NCI-H2107 (cell line): ENCODE measurements at places on chromosomes 5 and 9.

GRCh38 chr9:132802121-132802795 lies 75.8 kb downstream of the AK8 start:
- DNase-seq = no peak

DNA sequence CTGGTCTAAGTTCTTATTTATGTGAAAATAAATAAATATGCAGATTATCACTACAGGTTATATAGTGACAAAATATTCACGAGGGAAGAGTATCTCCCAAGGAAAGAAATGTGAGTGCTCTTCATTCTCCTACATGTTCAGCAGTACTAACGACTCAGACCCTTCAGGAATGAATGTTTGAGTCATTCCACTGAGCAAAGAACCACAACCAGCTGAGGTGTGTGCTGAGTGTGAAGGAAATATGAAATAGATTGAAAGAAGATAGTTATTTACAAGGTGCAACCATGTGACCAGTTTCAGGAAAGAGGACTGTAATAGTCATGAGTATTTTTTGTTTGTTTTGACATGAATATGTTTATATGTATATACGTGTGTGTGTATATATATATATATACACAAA lies 228.7 kb downstream of the TUSC1 start:
- no peak for DNase-seq

- DNase-seq = no peak
Measured at GRCh38 chr9:19379697-19380046, 364 bp downstream of the RPS6 start.

- DNase-seq = no peak
Measured at GRCh38 chr5:167783145-167783817, 508.2 kb upstream of the WWC1 start.

DNA sequence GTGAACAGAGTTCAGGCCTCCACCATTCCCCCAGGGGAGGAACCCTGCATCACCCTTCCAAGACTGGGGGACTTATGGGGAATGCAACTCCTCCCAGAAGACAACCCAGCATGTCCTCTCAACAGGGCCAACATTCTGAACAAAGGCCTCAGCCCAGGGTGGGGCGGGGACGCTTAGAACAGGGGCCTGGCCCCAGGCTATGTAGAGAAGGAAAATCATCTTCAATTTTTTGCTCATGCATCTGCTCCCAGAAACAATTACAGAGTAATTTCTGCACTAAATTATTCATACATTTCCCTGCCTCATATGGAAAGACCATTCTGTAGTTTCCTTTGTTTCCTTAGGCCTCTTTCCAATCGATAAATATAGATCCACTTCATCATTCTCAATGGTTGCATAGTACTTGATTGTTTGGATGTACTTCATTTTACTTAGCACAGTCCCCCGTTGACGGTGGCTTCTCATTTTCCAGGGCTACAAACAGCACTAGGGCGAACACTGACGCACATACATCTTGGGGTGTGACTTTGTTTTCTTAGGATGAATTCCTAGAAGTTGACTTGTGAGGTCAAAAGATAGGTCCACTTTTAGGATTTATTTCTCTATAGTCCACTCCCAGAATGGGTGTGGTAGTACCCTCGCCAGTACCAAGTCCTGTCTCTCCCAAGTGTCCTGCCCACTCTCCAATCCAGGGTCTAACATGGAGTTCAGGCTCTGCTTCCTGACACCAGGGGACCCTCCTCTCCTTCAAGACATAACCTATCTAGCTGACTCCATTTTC lies 27.2 kb upstream of the SMU1 start:
- no peak for DNase-seq

DNA sequence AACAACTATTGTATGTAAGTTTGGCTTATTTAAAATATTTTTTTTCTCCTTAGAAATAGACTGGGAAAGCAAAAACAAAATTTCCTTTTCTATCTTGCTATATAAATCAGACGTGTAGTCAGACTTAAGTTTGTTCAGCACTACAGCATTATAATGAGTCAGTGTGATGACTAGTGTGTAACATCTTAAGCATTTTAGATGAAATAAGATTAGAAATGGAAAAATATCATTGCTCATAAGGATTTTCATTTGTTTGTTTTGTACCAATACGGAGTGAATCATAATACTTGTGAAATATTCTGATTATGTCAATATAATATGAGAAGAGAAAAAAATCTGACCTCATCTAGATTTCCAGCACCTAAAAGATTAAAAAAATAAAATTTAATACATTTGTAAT lies 64.7 kb upstream of the RICTOR start:
- no peak for DNase-seq

- no peak for DNase-seq
Measured at GRCh38 chr9:136798708-136799078, 2.6 kb downstream of the CCDC183 start.

DNA sequence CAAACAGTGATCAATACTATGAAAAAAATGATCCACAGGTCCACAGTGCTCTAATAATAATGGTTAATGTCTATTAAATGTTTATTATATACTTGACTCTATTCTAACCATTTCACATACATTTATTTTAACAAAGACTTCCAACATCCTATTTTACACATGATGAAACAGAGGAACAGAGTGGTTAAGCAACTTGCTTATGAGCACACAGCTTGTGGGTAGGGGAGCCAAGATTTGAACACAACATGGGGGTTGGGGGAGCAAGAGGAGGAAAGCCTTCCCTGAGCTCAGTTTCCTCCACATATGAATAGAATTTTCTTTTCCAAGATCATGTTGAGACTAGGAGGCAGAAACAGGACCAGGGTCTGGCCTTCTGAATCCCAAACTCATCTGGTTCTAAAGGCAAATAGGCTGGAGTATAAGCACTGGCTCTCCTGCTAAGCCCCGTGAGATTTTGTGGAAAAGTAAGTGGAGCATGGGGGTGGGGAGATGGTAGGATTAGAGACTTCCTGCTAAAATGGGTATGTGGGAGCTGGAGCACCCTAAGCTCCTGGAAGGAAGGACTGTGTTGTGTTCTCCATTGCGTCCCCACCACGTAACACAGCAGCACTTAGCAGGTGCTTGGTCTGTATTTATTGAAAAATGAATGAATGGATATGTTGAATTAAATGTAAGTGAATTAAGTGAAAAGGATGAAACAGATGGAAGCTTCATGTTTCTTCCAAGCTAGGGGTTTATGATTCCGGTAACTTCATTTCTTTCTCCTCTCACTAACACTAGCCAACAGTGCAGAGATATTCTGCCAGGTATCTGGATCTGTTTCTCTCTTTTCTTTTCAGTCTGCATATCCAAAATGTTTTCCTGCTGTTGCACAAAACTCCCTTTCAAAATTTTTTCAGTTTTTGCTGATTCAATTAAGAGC lies 26.9 kb upstream of the GALNT10 start:
- no peak for DNase-seq

DNA sequence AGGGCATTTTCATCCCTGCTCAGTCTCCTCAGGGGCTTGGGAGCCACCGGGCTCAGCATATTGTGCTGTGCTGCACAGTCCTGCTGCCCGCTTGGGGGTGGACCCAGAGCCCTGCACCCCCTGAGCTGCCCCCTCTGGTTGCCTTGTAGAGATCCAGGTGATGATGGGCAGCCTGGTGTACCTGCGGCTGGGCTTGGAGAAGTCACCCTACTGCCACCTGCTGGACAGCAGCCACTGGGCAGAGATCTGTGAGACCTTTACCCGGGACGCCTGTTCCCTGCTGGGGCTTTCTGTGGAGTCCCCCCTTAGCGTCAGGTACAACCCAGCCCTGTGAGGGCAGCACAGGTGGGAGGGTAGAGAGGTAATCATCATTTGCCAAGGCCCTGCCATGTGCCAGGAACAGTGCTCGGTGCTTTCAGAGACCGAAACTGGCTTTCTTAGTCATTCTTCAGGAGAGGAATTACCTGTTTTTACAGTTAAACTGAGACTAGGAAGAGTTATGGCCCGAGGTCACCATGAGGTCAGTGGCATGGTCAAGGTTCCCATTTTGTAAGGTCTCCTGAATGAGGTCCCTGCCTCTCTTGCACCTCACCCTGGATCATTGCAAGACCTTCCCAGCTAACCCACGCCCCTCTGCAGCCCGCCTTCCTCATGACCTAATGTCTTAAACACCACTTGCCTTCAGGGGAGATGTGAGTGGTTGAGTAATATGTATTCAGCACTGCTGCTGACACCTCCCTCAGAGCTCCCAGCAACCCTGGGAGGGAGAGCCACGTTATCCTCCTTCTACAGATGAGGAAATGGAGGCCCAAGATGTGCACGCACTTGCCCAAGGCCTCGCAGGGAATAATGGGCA lies 7.5 kb downstream of the NHP2 start:
- DNase-seq = no peak

GRCh38 chr9:122742003-122742402 lies at the start of gene OR1L6:
OR1L6 (plus strand) TSS chr9:122742303; CDS start chr9:122749848, 7,545 bp downstream.
- no peak for DNase-seq

GRCh38 chr9:34689116-34689470 lies 2.0 kb downstream of the CCL19 start:
- peak; percentile 31 for DNase-seq
